ENCODE measurements at places on chromosomes 6 and 20.

DNA sequence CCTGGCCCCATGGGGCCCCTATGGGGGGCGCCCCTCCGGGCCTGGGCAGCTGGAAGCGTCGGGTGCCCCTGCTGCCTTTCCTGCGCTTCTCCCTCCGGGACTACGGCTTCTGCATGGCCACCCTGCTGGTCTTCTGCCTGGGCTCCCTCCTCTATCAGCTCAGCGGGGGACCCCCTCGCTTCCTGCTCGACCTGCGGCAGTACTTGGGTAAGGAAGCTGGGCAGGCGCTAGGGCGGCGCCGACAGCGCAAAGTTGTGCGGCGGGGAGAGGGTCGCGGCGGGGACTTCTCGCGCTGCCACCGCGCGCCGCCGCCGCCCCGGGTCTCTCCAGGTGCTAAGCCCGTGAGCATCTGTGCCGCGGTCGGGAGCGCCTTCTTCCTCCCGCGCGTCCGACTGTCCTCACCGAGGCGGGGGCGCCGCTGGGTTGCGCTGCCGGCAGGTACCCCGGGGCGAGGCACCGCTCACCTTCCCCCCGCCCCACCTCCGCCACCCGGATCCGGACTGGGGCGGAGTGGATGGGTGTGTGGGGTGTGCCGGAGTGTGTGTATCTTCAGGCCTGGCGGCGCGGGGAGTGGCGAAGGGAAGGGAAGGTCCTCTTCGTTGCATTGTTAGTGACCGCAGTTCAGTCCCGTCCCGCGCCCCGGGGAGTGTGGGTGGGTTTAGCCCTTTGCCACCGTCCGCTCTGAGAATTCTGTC, 788 bp downstream of the UST start:
- H3K27me3 ChIP-seq: peaks cover 31% of the 10 kb centered on the region
- no peak overlapping the region for H3K27ac ChIP-seq
- no peaks in the 10 kb centered on the region for H3K36me3 ChIP-seq
- peak overlapping the region; percentile 91 for H3K4me3 ChIP-seq
- peak; percentile 75 for DNase-seq

DNA sequence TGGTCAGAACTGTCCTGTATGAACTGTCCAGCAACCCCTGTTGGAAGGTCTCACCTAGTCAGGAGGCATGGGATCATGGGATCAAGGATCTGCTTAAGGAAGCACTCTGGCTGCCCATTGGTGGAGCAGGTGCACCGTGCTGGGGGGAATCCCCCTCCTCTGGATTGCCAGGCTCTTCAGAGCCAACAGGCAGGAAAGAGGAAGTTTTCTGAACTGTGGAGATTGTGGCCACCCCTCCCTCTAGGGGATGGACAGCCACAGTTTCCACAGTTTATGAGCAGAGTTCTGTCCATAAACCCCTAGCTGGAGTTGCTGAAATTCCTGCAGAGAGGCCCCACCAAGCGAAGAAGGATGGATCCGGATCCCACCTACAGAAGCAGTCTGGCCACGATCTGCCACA, 13.0 kb upstream of the HLA-DQB1 start:
- H3K27ac ChIP-seq: no peak overlapping the region
- H3K4me3 ChIP-seq: no peak overlapping the region
- no peaks in the 10 kb centered on the region for H3K4me1 ChIP-seq

DNA sequence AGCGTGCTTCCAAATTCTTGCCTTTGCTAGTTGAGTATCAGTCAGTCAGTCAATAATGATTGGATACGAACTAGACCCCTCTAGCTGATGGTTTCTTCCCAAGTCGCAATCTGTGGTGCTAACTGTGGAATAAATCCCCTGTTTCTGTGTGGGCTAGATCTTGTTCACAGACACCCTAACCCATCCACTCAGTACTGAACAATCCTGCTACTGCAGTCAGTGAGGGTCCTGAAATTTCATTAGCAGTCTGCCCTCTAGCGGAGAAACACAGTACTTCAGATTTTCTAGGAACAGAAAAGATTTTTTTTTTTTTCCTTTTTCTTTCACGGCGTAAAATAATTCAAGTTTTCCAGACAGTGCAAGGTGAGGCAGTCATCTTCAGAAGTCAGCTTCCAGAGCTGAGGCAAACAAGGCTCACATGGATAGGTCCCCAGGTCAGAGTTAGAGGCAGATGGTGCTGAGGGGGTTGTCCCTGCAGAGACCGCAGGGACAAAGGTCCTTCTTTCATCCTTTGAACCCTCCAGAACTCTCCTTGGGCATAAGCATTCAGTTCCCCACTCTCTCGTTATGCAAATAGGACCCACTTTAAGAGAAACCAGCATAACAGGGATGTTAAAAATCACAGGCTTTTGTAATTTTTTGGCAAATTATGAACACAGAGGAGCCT, 119.6 kb downstream of the SCML4 start:
- peaks cover 16% of the 10 kb centered on the region for H3K27me3 ChIP-seq
- H3K4me1 ChIP-seq: peaks cover 16% of the 10 kb centered on the region
- H3K4me3 ChIP-seq: no peak overlapping the region

DNA sequence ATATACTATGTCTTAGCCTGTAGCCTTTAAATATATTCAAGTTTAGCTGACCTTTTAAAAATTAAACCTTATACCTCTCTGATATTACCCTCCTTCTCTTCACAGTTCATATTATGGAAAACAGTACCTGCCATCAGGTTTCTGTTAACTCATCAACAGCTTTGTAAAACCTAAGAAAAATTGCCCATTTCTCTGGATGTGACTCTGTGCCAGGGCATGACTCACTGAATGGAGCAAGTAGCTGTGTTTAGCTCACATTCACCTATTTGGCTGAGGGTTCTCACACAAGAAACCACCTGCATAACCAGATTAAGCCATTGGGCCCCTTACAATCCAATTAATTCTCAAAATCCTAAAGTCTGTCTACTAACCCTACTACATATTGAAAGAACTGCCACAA, 678.8 kb upstream of the MARCKS start:
- no peak overlapping the region for H3K4me3 ChIP-seq
- H3K27me3 ChIP-seq: no peaks in the 10 kb centered on the region
- no peak overlapping the region for H3K27ac ChIP-seq
- H3K4me1 ChIP-seq: no peaks in the 10 kb centered on the region

DNA sequence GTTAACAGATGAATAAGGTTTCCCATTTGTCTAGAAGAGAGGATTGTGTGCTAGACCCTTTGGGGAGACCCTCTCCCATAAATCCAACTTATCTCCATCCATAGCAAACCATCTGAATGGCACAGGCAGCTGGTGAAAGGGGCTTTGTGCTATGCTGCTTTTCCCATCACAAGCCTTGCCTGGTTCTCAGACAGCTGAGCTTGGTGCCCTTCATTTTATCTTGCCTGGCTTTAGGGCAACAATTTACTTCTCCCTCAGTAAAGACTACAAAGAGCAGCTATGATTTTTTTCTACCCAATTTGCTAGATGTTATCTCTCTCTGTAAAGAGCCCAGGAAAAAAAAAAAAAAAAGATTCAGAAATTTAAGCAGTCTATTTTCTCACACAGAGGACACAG, 117.0 kb upstream of the COL21A1 start:
- H3K27ac ChIP-seq: no peak overlapping the region
- H3K4me3 ChIP-seq: no peak overlapping the region
- H3K36me3 ChIP-seq: no peaks in the 10 kb centered on the region

DNA sequence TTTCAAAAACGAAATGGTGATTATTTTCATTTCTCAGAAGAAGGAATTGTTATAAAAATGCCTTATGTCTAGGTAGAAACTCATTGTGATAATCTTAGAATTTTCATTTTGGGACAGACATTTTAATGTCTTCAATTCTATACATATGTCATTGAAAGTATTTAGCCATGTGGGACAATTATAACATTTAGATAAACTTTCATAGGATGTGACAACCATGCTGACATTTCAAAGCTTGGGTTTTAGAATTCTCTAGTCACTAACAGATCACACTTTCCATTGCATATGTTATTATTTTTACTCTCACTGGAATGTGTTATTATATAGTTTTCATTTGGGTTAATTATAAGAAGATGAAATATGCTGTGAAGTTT, 4.9 kb downstream of the TAGAP start:
- H3K27me3 ChIP-seq: peaks cover 13% of the 10 kb centered on the region
- peaks cover 14% of the 10 kb centered on the region for H3K4me1 ChIP-seq
- no peaks in the 10 kb centered on the region for H3K36me3 ChIP-seq
- DNase-seq: no peak
- H3K4me3 ChIP-seq: no peak overlapping the region

DNA sequence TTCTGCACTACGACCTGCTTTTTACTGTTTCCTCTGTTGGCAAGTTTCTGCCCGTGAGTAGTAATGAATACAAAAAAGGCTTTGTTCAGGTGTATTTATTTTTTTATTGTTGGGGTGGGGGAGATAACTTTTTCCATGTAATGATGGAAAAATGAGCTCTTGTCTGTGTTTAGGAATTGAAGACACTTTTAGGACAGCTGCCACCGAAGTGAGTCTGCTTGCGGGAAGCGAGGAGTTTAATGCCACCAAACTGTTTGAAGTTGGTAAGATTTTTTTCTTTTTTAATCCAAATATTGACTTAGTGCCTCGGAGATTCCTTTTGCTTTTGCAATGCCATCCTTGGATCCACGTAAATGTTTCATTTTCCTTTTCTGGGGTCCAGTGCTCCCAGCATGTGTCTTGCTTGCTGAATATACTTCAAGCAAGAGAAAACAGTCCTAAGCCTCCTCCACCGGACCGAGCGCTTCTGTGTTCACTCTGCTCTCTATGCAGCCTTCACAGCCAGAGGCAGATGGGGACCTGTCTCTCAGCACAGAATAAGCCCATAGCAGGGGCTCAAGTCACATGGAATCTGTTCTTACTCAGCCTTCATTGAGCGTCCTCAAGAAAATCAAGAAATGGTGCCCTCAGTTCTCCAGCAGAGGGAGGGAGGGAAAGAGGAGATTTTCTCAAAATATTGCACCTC, 71.3 kb downstream of the ISM1 start:
- peaks cover 15% of the 10 kb centered on the region for H3K4me1 ChIP-seq
- H3K27me3 ChIP-seq: no peaks in the 10 kb centered on the region
- H3K27ac ChIP-seq: no peak overlapping the region
- peaks cover 3% of the 10 kb centered on the region for H3K36me3 ChIP-seq

DNA sequence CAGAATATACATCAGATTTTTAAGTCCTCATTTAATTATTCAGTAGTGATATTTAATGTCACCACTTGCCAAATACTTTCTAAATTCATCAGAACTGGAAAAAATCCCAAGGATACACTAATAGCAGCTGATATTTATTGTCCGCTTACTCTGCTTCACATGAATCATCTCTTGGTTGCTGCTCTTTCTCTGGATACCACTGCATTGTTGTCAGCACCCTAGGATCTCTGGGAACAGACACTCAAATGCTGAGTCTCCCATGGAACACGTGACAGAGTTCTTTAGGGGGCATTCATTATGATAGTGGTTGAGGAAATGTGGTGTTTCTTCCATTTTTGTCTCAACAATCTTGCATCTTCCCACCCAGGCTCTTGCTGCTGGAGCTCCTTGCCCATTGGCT, 318.0 kb downstream of the RFPL4B start:
- H3K4me1 ChIP-seq: peaks cover 6% of the 10 kb centered on the region
- no peaks in the 10 kb centered on the region for H3K36me3 ChIP-seq

- DNase-seq: no peak
- peaks cover 24% of the 10 kb centered on the region for H3K36me3 ChIP-seq
- no peaks in the 10 kb centered on the region for H3K27me3 ChIP-seq
- H3K4me1 ChIP-seq: peaks cover 9% of the 10 kb centered on the region
- H3K4me3 ChIP-seq: no peak overlapping the region
- no peak overlapping the region for H3K27ac ChIP-seq
These were observed 48.6 kb downstream of the DTNBP1 start for GRCh38 chr6:15614277-15614676.

- H3K27ac ChIP-seq: no peak overlapping the region
- H3K4me1 ChIP-seq: no peaks in the 10 kb centered on the region
- no peak overlapping the region for H3K4me3 ChIP-seq
- H3K27me3 ChIP-seq: no peaks in the 10 kb centered on the region
- no peak for DNase-seq
- H3K36me3 ChIP-seq: no peaks in the 10 kb centered on the region
These were observed 143.5 kb upstream of the MARCKS start for GRCh38 chr6:113713665-113714064.

- H3K27me3 ChIP-seq: no peaks in the 10 kb centered on the region
- peaks cover 27% of the 10 kb centered on the region for H3K4me1 ChIP-seq
- DNase-seq: no peak
- no peak overlapping the region for H3K4me3 ChIP-seq
- no peak overlapping the region for H3K27ac ChIP-seq
- H3K36me3 ChIP-seq: no peaks in the 10 kb centered on the region
These were observed 234.0 kb upstream of the MARCKS start for GRCh38 chr6:113623129-113623528.

DNA sequence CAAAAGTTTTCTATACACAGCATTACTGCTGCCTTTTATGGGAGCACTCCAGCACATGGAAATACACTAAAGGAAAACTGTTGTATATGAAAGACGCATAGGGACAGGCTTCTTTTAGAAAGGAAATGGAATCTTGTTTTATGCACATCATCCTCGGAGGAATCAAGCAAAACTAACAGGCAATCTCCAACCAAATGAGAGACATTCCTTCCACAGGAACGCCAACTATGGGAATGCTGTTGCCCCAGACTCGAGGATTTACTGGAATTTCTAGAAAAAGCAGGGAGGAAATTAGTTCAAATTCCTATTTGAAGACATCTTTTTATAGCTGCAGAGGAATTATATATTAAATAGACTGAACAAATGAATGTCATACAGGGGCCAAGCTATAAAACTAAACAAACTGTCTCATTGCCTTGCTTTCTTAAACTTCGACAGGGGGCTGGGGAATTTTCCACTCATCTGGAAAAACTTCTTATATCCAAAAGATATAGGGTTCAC, 52.2 kb downstream of the LYRM4 start:
- peaks cover 11% of the 10 kb centered on the region for H3K36me3 ChIP-seq
- DNase-seq: no peak
- peaks cover 33% of the 10 kb centered on the region for H3K4me1 ChIP-seq
- no peaks in the 10 kb centered on the region for H3K27me3 ChIP-seq
- no peak overlapping the region for H3K27ac ChIP-seq

GRCh38 chr20:3245156-3245555, 6.2 kb upstream of the SLC4A11 start:
- H3K27ac ChIP-seq: no peak overlapping the region
- no peak overlapping the region for H3K4me3 ChIP-seq
- peaks cover 65% of the 10 kb centered on the region for H3K27me3 ChIP-seq
- no peaks in the 10 kb centered on the region for H3K4me1 ChIP-seq
- peaks cover 5% of the 10 kb centered on the region for H3K36me3 ChIP-seq

- H3K36me3 ChIP-seq: no peaks in the 10 kb centered on the region
- H3K27me3 ChIP-seq: no peaks in the 10 kb centered on the region
- H3K27ac ChIP-seq: peak overlapping the region; percentile 8
- peak; percentile 82 for DNase-seq
These were observed 36.7 kb upstream of the AAR2 start for GRCh38 chr20:36199345-36200257.

DNA sequence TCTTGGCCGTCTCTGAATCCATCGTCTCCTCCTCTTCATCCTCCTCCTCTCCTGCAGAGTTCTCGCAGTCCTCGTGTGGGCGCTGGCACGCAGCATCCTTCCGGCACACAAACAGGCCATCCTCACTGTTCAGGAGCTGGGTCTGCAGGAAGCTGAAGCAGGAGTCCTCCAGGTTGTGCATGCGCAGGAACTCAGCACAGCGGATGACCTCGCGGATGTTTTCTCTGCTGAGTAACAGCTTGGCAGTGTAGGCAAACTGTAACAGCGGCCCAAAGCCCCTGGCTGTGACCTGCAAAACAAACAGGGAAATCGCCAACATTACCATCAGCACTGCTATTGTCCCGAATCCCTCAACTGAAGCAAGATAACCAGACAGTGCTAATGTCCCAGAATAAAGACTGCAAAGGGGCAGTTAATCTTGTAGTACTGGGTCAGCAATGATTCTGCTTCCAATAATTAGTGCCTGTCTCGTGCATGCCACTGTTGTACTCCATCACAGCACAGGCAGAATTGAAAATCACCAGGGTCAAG, 57.4 kb downstream of the GJA10 start:
- no peak for DNase-seq
- H3K4me3 ChIP-seq: no peak overlapping the region
